ENCODE measurements at places on chromosomes 7 and 10.

GRCh38 chr7:110759069-110759468, 331.9 kb upstream of the LRRN3 start:
- no peak for DNase-seq

DNA sequence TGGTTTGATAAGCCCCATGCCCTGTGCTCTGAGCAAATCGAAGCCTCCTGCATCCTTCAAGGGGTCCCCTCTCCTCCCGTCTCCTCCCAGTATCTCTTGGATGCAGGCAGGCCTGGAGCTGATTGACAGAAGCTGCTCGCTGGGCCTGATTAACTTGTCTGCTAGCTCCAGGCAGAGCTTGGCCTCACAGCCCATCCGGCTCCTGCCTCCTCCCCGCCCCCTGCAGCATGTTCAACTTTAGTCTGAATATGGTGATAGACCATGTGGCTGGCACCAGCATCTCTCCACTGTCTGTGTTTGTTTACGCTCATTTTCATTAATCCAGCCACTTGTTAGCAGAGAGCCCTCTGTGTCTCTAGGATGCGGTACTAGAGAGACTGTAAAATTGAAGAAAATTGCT, 432.2 kb downstream of the DPP6 start:
- DNase-seq = no peak

DNA sequence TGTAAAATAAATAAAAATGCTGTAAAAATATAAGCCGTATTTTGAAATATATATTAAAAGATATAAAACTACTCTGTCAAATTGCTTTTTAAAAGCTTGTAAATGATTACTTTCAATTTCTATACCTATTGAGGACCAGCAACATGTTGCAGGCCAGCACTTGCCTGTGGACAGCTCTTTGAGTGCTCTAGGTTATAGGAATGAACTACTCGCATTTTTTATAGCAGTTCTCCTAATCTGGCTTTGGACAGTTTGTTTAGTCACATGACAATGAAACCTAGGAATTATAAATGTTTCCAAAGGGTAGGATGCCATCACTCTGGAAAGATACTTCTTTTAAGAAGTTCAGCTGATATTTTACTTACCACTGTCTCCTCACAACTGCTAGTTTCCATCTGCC, 117.7 kb upstream of the PTPRZ1 start:
- no peak for DNase-seq

DNA sequence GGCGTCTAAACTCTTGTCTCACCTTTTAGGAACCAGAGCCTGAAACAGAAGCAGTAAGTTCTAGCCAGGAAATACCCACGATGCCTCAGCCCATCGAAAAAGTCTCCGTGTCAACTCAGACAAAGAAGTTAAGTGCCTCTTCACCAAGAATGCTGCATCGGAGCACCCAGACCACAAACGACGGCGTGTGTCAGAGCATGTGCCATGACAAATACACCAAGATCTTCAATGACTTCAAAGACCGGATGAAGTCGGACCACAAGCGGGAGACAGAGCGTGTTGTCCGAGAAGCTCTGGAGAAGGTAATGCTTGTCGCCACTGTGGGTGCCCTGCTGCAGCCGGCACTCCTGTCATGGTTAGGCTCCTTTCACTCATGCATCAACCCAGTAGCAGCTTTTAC, 113.1 kb downstream of the ZMYND11 start:
- no peak for DNase-seq

- DNase-seq = no peak
Measured at GRCh38 chr10:18681971-18682411, 22.8 kb downstream of the ARL5B start.

DNA sequence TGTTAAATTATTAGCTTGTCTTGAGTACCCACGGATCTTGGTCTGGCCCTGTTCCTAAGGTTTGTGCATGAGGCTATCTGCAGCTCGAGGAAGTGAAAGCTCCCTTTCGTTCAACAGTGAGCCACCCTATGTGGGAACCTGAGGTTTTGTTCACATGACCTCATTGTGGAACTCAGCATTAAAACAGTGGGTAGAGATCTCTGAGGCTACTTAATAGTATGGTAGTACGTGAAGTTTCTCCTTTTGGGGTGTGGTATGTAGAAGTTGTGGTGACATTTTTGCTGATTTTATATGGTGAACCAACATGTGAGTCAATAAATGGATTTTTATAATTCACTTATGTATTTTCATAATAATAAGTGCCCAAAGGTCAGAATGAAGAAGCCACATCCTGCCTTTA, 252.7 kb upstream of the FERD3L start:
- DNase-seq = no peak

GRCh38 chr10:109866168-109866994, 56.9 kb downstream of the XPNPEP1 start:
- no peak for DNase-seq

DNA sequence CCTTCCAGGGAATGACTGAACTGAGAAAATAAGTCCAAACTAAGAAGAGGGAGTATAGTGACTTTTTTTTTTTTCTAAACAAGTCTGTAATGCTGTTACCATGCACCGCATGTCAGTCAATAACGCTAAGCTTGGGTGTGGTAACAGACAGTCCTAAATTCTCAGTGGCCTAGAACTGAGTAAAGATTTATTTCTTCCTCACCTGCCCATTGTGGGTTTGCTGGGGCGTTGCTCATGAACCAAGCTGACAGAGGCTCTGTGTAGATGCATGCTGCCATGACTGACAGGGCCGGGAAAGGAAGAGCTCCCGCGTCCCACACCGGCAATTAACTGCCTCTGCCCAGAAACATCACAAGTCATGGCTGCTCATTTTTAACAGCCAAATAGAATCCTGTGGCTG, 25.5 kb upstream of the PRKG1 start:
- no peak for DNase-seq

DNA sequence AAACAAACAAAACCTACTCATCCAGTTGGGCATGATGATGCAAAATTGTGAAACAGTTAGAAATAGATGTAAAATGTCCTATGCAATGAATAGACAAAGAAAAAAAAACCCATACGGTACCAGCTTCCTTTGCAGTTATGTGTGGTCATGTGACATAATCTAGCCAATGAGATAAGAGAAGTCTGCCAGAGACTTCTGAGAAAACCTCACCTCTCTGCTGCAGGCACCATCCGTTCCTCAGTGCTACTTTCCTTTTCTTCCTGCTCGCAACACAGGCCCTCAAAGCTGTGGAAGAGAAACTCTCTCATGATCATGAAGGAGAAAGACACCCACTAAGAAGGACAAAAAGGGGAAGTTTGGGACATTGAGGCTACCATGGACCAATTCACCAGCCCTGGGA, 76.8 kb upstream of the CARD11 start:
- DNase-seq = no peak

- no peak for DNase-seq
Measured at GRCh38 chr7:78095549-78095948, 297.0 kb downstream of the PHTF2 start.

GRCh38 chr7:157493017-157493416, 156.2 kb downstream of the DNAJB6 start:
- DNase-seq = no peak

GRCh38 chr10:60621018-60621417, 157.3 kb upstream of the CDK1 start:
- no peak for DNase-seq

- no peak for DNase-seq
Measured at GRCh38 chr10:97383159-97383558, 18.0 kb downstream of the RRP12 start.

DNA sequence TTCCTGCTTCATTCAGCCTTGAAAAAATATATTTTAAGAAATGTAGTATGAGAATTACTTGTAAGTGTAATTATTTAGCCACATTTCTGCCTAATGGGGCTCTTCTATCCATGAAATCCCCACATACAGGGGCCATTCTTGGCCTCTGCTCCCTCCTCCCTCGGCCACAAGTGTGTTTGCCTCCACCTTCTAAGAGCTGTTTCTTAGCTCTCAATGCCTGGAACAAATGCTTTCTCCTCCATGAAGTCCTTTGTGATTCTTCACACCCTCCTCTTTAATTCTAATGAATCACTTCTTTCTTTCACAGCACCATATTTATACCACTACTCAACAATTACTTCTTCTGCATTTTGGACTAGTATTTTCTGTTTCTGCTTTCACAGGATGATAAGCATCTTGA, 88.8 kb upstream of the BET1 start:
- DNase-seq = no peak

DNA sequence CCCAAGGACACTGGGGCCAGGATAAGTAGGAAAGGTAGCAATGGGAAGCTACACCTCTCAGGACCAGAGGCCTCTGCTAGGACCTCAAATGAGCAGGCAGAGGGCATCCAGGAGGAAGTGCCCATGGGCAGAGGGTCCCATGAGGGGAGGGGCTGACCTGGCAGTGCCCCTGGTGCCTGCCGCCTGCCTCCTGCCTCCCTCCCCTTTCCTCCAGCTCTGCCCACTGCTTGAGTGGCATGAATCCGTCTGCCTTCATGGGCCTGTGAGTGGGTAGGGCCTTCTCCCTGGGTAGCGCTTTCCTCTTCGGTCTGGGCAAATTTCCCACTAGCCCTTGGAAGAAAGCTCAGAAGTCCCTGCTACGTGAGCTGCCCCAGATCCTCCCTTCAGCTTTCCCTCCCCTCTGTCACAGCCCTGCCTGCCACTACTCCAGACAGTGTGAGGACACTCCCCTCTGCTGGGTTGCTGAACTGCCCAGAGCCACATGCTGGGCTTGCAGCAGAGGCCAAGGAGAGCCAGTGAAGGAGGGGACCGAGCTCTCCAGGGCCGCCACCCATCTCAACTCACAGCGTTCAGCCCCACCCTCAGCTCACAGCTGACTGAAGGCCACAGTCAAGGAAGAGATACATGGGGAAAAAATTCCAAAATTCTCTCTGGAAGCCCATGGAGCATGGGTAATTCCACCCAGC, 141.4 kb downstream of the ARHGAP22 start:
- no peak for DNase-seq

GRCh38 chr10:27558612-27559020, 54.5 kb downstream of the RAB18 start:
- no peak for DNase-seq

- no peak for DNase-seq
Measured at GRCh38 chr7:91293136-91293535, 28.9 kb downstream of the FZD1 start.

DNA sequence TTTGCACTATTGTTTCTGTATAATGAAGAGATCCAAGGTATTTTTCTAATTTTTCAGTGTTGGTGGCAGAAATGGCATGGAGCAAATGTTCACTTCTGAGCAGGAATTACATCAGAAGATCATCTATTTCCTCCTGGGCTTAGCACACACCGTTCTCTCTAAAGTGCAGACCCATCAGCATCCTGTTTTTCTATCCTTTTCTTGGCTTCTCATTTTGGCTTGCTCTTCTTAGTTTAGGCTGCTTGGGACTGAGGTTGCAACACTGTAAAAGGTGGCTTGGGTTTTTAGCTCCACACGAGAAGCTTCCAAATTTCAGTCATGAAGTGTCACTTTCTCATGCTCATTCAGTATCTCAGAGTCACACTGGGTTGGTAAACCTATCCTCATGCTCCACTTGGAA, 79.9 kb upstream of the SMIM30 start:
- DNase-seq = no peak

- DNase-seq = no peak
Measured at GRCh38 chr7:33821970-33822369, 83.4 kb upstream of the BMPER start.

GRCh38 chr10:121051171-121051570, 200.0 kb downstream of the WDR11 start:
- DNase-seq = no peak
